ENCODE measurements at places on chromosomes 12 and 14. TPM values are rescaled to one million over a fixed set of nuclear protein-coding genes. Genes with fewer than 3 reads are reported as not detected.

Gene HEBP1
- total RNA-seq, result 65.3 TPM

Gene C1QL4
- not detected for total RNA-seq

Gene KRT78
- not detected for total RNA-seq

Gene MGAT4C
- total RNA-seq, result 2.6 TPM

Gene SERPINA10
- total RNA-seq, result not detected

Gene APOF
- not detected for total RNA-seq

Gene ACTR10
- total RNA-seq, result 68.5 TPM

Gene FAM222A
- total RNA-seq, result 25.0 TPM

Gene DEGS2
- not detected for total RNA-seq

Gene SLCO1C1
- 0.94 TPM for total RNA-seq

Gene VSIG10
- 12.0 TPM for total RNA-seq

Gene DENR
- total RNA-seq, result 24.3 TPM

DNA sequence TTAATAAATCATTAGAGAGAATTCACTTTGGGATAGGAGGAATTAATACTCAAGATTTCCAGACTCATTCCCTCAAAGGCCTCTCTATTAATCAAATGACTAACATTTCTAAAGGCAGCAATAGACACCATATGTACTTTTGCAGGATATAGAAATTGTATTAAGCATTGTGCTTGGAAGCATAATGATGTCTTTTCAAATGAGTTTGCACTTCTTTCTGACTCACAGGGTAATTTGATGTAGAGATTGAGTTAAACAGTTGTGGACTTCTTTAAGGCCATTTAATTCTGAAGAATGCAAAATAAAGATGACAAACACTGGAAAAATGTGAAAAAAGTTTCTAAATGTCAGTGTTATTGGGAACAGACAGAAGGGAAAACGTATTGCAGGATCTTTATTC lies 63.4 kb upstream of the CSRP2 start:
- no peak for DNase-seq

GRCh38 chr12:67697443-67697842 lies 48.9 kb downstream of the DYRK2 start:
- DNase-seq, result no peak

DNA sequence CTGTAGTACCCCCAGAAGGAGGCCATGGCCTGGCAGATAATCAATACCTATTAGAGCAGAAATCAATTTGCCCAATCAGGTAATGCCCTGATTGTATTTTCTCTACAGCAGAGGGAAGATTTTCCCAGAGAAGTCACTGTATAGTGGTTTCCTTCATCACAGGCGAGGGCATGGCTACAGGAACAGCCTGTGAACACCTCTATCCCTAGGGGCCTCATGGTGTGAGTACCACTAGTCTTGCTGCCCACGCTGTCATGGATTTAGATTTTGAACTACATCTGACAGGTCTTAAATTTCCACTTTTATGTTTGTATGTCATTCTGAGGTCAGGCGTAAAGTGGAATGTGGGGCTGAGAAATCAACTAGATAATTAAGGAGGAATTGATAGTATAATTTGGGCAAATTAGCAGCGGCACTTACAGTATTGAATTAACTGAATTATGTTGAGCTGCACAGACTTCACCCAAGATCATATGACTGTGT lies 42.4 kb upstream of the STXBP6 start:
- no peak for DNase-seq

- DNase-seq, result peak; percentile 74
These were observed 23.0 kb upstream of the GPR132 start for GRCh38 chr14:105087963-105088811.

GRCh38 chr12:58870595-58870994 lies 49.7 kb downstream of the LRIG3 start:
- no peak for DNase-seq

- DNase-seq, result no peak
These were observed 5.8 kb downstream of the NFE2 start for GRCh38 chr12:54294953-54295566.

- no peak for DNase-seq
These were observed 365.6 kb upstream of the TBX3 start for GRCh38 chr12:115049614-115050013.

GRCh38 chr12:47616440-47616839 lies 89.4 kb downstream of the RPAP3 start:
- DNase-seq, result no peak

- DNase-seq, result no peak
These were observed 218.8 kb upstream of the BMP4 start for GRCh38 chr14:54175298-54175942.

DNA sequence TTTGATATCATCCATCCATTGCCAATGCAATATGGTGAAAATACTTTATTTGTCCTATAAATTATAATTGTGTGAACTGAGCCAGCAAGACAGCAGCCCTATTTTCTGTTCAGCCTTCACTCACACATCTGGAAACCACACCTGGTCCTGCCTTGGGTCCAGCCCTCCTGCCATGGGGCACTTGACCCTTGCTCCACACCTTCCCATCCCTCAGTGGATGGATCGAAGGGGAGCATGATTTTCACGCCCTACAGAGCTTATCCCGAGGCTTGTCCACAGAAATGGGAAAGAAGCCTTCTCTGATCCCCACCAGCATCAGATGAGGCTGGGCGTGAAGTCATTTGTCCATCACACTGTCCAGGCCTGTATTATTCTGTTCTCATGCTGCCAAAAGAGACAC lies 10.1 kb downstream of the TMEM132D start:
- DNase-seq, result no peak

DNA sequence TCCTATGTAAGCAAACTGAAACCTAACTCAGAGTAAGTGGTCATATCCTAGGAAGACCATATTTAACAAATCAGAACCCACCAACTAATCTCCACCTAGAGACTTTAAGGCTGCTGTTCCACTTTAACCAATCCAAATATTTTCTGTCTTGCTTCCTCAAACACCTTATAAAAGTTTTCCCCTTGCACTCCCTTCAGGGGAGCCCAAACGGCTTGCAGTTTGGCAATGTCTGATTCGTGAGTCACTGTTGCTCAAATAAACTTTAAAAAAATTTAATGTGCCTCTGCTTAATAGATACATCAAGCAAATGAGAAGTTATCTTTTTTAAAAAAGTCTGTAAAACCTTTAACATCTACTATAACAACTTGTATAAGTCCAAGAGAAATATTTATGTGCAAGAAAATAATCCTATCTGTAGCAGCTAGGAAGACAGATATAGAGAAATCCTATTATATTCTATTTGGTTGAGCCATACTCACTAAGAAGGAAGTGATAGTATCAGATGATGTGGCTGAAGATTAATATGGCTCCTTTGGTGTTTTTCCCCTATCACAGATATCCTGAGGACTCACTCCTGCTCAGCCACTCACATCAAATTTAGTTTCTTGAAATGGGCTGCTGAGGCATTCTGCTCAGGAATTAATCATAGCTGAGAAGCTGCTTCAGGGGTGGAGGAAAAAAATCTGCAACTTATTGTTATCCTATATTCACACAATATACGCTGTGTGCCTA lies 65.1 kb upstream of the DUSP6 start:
- no peak for DNase-seq

GRCh38 chr14:91649930-91650329 lies 82.0 kb downstream of the CATSPERB start:
- DNase-seq, result no peak

DNA sequence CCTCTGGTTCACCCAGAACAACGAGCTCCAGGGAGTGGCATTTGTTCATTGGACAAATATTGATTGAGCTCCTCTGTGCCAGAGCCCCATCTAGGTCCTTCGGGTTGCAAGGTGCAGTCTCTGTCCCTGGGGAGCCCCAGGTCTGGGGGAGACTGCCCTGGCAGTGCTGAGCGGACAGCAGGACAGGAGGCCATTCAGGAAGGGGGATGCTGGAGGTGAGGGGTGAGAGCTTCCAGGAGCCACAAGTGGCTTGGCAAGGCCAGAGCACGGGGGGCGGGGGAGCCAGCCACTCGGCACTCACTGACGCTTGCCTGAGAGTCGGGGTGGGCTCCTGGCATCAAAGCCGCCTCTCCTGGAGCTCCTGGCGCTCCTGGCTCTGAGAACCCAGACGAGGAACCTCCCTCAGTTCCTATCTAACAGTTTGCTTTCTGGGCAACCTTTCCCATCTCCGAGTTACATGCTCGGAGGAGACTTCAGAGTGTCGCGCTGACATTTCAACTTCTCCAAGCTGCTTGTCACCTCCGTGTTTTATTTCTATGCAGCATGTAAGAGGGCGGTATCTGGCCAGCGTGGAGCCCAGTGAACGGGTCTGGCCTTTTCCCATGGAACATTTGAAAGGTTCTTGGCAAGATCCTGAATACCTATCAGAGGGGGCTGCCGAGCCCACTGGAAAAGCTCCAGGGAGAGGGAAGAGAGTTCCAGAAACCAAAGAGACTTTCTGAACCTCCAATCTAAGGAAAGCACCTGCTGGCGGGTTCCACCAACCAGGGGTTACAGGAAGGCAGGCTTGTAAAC lies 62.0 kb upstream of the BCL11B start:
- DNase-seq, result no peak

- peak; percentile 69 for DNase-seq
These were observed 9.4 kb upstream of the LRP1-AS start for GRCh38 chr12:57156701-57157403.

DNA sequence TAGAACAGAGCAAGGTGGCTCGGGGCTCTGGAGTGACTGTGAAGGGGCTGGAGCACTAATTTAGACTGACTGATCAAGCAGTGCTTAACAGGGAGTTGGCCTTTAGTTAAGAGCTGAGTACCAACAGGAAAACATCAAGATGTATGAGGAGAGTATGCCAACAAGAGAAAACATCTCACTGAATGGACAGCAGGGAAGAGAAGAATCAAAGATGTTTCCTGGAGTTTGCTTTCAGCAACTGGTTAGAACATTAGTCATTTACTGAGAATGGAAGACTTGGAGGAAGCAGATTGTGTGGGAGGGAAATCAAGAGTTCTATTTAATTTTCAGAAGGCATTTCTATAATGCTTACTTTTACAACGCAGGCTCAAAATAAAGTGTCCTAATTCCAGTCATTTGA lies 259.3 kb downstream of the ADAMTS20 start:
- DNase-seq, result no peak

DNA sequence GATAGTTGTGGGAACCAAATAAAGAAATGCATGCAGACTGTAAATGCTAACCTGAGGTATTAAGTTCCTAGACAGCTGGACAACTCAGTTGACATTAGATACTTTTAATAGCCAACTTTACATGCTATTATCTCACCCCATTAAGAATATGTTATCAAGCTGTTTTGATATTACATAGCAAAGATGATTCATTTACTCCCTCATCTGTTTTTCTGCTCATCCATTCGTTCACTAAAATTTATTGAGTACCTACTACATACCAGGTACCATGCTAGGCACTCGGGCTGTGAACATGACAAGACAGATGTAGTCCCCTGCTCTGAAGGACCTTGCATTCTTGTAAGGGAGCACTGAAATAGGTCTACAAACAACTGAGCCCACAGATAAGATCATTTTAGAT lies 192.4 kb downstream of the DACT1 start:
- DNase-seq, result no peak

GRCh38 chr12:32435921-32436705 lies 36.8 kb downstream of the FGD4 start:
- DNase-seq, result no peak

DNA sequence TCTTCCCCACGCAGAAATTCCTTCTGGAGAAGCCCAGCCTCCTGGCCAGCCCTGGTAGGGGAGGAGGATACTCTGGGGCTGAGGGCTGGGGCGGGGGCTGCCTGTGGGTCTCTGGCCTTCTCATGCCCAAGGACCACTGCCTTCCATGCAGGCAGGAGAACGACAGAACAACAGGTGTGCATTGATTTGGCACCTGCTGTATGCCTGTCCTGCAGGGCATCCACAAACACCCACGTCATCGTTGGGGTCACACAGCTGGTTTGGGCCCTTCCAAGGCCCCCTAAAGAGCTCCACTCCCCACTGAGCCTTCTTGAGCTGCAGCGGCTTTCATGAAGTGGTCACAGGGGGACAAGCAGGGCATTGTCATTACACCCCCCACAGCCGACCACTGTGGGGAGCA lies 60.4 kb downstream of the PHETA1 start:
- DNase-seq, result no peak

- DNase-seq, result no peak
These were observed 130.1 kb upstream of the NEDD1 start for GRCh38 chr12:96776908-96777307.

- no peak for DNase-seq
These were observed 170.6 kb downstream of the OTOGL start for GRCh38 chr12:80269803-80270552.

GRCh38 chr12:69497308-69498026 lies 27.3 kb downstream of the FRS2 start:
- DNase-seq, result no peak

DNA sequence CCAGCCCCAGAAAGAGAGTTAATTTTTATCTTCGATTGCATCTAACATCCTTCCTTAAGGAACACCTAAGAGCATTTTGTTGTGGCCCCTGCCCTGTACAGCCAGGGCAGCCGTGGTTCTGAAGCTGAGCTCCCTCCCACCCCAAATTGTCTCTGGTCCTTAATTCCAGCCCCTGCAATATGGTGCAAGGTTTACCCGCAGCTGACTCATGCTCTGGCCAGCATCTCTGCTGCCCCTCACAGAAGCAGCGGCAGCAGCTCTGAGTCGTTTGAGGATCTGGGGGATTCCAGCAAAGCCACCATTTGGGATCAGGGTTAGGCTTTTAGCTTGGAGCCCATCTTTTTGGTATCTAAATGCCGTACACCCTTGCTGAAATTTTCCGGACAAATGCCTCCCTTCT lies 3.3 kb downstream of the DLK1 start:
- peak; percentile 9 for DNase-seq

GRCh38 chr12:105067511-105068031 lies 16.7 kb downstream of the ALDH1L2 start:
- DNase-seq, result no peak

GRCh38 chr14:99808154-99808505 lies 14.9 kb downstream of the EML1 start:
- DNase-seq, result no peak

GRCh38 chr12:65800937-65801336 lies 23.3 kb upstream of the HMGA2 start:
- no peak for DNase-seq

GRCh38 chr14:74941676-74942097 lies 13.7 kb downstream of the PGF start:
- peak; percentile 83 for DNase-seq

DNA sequence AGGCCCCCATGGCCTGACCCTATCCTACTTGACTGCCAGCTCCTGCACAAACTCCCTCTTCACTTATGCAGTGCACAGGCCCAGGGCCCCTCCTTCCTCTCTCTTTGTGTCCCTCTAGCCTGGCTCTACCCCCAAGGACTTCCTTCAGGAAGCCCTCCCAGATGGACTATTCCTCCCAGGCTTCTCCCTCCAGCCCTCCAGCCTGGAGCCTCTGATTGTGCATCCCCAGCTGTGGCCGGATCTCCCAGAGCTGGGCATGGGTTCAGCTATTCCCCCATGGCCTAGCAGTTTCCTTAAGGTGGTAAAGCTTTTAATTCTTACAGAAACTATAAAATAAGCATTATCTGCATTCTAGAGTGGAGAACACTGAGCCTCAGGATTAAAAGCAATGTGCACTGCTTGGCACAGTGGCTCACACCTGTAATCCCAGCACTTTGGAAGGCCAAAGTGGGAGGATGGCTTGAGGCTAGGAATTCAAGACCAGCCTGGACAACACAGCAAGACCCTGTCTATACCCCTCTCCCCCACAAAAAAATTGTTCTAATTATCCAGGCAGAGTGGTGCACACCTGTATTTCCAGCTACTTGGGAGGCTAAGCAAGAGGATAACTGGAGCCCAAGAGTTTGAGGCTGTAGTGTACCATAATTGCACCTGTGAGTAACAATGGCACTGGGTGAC lies 16.8 kb upstream of the KRT8 start:
- no peak for DNase-seq
